ENCODE measurements at places on chromosomes 6 and 20. TPM values are rescaled to one million over a fixed set of nuclear protein-coding genes. Genes with fewer than 3 reads are reported as not detected.

TXLNB gene
- 3.3 TPM for total RNA-seq

BPIFB1 gene
- not detected for total RNA-seq

ENPP5 gene
- total RNA-seq: 0.68 TPM

TRMT11 gene
- 29.3 TPM for total RNA-seq

ZNF343 gene
- 19.8 TPM for total RNA-seq

GRCh38 chr20:45890077-45890984, 677 bp downstream of the NEURL2 start:
- H3K4me1 ChIP-seq: peaks cover 29% of the 10 kb centered on the region
- H3K36me3 ChIP-seq: peaks cover 24% of the 10 kb centered on the region
- H3K4me3 ChIP-seq: peak overlapping the region; percentile 22
- H3K27me3 ChIP-seq: no peaks in the 10 kb centered on the region
- peak overlapping the region; percentile 80 for H3K27ac ChIP-seq

DNA sequence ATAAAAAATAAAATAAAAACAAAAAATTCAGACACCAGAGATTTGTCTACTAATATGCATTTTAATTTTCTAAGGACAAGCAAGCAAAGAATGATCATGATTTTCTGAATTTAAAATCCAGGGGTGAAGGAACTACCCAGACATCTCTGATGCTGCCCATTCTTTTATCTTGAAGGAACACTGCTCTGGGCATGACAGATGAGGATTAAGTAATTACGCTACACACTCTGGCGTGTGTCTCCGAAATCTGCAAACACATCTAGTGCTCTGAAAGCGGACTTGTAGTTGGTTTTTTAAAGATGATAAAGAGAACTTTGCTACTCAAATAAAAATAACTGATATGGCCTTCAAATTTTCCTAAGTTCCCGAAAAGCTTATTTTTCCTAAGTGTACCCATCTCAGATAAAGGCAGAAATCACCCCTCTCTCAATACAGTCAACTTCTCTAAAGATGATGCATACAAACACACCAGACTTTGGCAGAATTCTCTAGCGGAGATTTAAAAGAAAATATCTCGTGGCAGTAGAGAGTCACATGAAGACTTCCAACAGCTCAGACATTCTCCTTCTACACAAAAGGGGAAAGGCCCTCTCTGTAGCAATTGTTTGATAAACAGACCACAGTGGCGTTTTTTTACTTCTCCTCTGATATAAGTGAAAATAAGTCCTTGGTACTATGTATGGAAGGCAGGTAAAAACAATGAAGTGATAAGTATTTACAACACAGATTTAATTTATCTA, 133.8 kb downstream of the BACH2 start:
- no peak for DNase-seq
- H3K27me3 ChIP-seq: no peaks in the 10 kb centered on the region
- no peak overlapping the region for H3K4me3 ChIP-seq
- H3K36me3 ChIP-seq: peaks cover 10% of the 10 kb centered on the region

- H3K4me3 ChIP-seq: no peak overlapping the region
- H3K36me3 ChIP-seq: no peaks in the 10 kb centered on the region
- no peaks in the 10 kb centered on the region for H3K4me1 ChIP-seq
Measured at GRCh38 chr6:137717074-137718073, 149.7 kb upstream of the TNFAIP3 start.

DNA sequence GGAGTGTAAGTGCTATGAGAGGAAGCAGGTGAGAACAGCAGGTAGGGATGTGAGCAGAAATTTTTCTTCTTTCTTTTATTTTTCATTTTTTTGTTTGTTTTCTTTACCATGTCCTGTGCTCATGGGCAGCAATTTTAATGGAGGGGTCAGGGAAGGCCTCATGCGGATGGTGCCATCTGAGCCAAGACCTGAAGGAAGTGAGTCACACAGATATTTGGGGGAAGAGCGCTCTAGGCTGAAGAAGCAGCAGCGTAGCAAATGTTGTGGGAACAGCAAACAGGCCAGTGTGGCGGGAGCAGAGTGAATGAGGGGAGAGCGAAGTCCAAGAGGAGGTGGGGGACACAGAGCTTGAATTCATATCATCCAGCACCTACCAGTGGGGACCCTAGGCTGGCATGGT, 12.7 kb downstream of the SPDEF start:
- no peak for DNase-seq
- no peaks in the 10 kb centered on the region for H3K4me1 ChIP-seq
- H3K27ac ChIP-seq: no peak overlapping the region
- H3K27me3 ChIP-seq: no peaks in the 10 kb centered on the region

DNA sequence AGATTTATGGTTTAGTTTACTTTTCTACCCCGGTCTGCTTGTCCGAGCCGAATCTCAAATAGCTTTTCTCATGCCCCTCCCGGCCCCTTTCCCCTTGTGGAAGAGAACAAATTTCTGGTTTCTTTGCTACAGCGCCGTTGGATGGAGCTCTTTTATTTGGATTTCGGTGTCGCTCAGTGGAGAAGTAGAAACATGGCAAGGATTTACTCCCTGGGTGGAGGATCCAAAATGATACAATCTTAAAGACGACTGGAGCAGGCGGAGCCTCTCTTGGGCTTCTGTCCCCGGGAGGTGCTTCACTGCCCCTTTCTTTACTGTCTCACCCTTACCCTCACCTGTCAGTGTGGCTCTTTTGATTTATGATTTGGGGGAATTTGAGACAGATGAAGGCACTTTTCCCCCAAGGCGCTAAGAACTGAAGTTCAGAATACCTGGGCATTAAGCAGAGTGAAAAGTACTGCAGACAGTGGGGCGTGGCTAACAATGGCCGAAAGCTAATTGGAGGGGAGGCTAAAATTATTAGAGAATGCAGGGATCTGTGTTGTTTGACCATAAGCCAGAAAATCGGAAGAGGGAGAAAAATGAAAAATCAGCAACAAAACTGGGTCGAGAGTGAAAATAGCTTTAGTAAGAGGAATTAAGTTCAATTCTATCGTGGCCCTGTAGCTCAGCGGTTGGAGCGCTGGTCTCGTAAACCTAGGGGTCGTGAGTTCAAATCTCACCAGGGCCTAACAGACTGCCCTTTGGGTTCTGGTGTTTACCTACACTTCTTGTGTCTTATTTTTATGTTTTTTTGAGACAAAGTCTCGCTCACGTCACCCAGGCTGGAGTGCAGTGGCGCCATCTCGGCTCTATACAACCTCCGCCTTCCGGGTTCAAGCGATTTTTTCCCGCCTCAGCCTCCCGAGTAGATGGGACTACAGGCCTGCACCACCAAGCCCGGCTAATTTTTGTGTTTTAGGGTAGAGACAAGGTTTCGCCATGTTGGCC, 145.1 kb upstream of the ZNF184 start:
- no peak overlapping the region for H3K27ac ChIP-seq
- H3K36me3 ChIP-seq: no peaks in the 10 kb centered on the region
- H3K27me3 ChIP-seq: no peaks in the 10 kb centered on the region
- H3K4me3 ChIP-seq: no peak overlapping the region

DNA sequence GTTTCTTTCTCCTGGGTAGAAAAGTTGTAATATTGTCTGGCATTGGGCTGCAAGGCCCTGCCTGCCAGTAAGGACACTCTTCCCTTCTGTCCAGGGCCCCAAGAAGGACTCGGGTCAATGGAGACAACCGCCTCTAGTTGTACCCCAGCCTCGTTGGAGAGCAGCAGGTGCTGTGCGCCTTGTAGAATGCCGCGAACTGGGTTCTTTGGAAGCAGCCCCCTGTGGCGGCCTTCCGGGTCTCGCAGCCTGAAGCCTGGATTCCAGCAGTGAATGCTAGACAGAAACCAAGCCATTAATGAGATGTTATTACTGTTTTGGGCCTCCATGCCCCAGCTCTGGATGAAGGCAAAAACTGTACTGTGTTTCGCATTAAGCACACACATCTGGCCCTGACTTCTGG, 37.0 kb downstream of the PLCG1 start:
- H3K4me1 ChIP-seq: no peaks in the 10 kb centered on the region
- no peaks in the 10 kb centered on the region for H3K27me3 ChIP-seq
- no peak for DNase-seq

GRCh38 chr6:150142670-150143515, at the start of gene PPP1R14C:
TSS of gene PPP1R14C (plus strand) at chr6:150143044. CDS start at chr6:150143193, 149 bp downstream.
- no peaks in the 10 kb centered on the region for H3K36me3 ChIP-seq
- peak; percentile 39 for DNase-seq
- peak within 1 kb of the TSS; percentile 38 for H3K4me3 ChIP-seq

DNA sequence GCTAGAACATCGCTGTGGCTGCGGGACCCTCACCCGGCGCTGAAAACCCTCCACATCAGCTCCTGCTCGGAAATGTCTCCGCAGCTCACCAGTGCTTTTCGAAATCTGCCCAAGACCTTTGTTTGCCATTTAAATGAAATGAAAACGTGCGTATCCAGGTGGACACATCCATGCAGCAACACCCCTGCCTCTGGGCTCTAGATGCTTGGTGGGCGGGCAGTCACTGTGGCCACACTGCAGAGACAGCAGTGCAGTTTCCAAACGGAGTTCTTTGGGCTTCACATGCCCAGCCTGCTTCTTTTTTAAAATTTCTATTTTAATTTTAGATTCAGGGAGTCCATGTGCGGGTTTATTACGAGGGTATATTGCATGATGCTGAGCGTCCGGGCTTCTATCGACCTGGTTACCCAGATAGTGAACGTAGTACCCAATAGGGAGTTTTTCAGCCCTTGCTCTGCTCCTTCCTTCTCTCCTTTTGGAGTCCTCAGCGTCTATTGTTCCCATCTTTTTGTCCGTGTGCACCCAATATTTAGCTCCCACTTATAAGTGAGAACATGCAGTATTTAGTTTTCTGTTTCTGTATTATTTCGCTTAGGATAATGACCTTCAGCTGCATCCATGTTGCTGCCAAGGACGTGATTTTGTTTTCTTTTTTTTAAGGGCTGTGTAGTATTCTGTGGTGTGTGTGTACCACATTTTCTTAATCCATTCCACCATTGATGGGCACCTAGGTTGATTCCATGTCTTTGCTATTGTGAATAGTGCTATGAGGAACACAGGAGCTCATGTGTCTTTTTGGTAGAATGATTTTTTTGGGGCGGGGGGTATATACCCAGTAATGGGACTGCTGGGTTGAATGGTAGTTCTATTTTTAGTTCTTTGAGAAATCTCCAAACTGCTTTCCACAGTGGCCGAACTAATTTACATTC, 4.8 kb upstream of the TUBB2B start:
- H3K36me3 ChIP-seq: no peaks in the 10 kb centered on the region
- H3K27me3 ChIP-seq: peaks cover 48% of the 10 kb centered on the region
- H3K4me1 ChIP-seq: peaks cover 46% of the 10 kb centered on the region
- no peak overlapping the region for H3K4me3 ChIP-seq

DNA sequence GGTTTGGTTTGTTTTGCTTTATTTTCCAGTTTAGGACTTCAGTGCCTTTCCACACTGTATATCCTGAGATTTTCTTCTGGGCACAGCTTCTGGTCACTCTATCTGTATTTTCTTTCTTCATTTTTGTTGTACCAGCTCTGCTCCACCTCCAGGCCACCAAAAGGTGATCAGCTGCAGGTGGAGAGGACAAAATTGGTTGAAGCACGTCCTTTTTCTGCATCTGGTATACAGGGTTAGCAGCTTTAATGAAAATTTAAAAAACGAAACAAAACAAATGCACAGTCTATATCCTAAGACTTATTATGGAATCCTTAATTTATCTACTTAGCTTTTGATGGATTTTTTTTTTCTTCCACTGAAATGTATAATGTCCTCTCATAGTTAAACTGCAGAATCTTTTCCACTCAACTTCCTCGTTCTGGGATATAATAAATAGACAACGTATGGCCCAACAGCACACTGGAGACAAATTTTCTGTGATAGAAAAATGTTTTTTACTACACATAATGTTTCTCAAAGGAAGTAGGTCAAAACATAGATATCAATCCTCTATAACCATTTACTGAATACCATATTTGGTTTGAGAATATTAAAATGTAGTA, 10.7 kb upstream of the SOBP start:
- no peak overlapping the region for H3K27ac ChIP-seq
- no peak overlapping the region for H3K4me3 ChIP-seq
- no peaks in the 10 kb centered on the region for H3K27me3 ChIP-seq
- no peaks in the 10 kb centered on the region for H3K36me3 ChIP-seq
- H3K4me1 ChIP-seq: no peaks in the 10 kb centered on the region
- no peak for DNase-seq

DNA sequence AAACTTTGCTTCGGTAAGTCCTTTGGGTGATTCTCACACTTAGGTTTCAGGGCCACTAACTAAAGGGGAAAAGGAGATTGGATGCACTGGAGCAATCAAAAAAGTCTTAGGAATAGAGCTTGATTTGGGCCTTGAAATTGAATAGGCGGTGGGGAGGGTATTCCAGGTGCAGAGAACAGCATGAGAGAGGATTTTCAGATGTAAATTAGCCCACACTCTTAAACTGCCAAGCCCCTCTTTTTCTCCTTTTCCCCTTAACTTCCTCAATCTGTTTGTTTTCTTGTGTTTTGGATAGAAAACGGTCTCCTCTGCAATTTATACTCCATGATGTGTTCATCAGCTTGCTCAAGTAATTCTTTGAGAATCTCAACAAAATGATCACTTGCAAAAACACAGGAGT, 62.1 kb upstream of the RIPOR2 start:
- H3K27me3 ChIP-seq: no peaks in the 10 kb centered on the region
- no peak overlapping the region for H3K4me3 ChIP-seq
- H3K4me1 ChIP-seq: peaks cover 43% of the 10 kb centered on the region
- no peaks in the 10 kb centered on the region for H3K36me3 ChIP-seq

- no peaks in the 10 kb centered on the region for H3K27me3 ChIP-seq
- H3K27ac ChIP-seq: no peak overlapping the region
- no peak overlapping the region for H3K4me3 ChIP-seq
- H3K4me1 ChIP-seq: no peaks in the 10 kb centered on the region
Measured at GRCh38 chr6:9420316-9421015, 985.1 kb upstream of the SLC35B3 start.

GRCh38 chr6:18362058-18362561, 25.0 kb upstream of the RNF144B start:
- H3K27ac ChIP-seq: no peak overlapping the region
- H3K36me3 ChIP-seq: no peaks in the 10 kb centered on the region
- DNase-seq: no peak

DNA sequence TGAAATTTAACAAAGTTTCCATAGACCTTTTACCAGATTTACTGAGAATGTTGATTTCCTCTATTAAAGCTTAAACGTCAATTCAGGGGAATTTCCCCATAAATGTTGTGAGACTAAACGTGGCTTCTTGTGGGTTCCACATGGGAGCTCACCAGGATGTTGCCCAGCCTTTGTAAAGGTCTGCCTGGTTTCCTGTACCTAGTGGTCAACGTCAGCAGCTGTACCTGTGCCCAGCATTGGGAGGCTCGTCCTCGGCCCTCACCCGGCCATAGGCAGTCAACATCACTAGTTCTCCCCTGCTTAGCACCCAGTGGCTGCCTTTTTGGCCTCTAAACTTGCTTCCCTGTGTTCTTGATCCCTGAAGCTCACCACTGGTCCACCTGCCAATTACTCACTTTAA, 22.1 kb upstream of the CD83 start:
- H3K4me3 ChIP-seq: no peak overlapping the region
- peak; percentile 95 for DNase-seq

DNA sequence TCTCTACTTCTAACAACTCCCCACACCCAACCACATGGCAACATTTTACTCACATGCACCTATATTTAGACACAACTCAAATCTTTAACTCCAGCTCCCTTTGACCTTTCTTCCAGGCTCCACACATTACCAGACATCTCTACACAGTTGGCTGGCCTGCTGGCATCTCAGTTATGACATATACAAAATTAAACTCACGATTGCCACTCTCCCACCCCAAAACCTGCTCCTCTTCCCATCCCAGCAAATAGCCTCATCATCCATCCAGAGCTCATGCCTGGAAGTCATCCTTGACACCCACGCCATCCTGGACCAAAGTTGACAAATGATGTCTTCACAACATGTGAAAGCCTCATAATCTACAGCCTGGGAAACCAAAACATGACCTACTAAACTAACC, 176.6 kb downstream of the PKHD1 start:
- H3K27me3 ChIP-seq: no peaks in the 10 kb centered on the region
- H3K27ac ChIP-seq: no peak overlapping the region
- H3K4me3 ChIP-seq: no peak overlapping the region
- no peaks in the 10 kb centered on the region for H3K4me1 ChIP-seq

GRCh38 chr6:138206862-138207261, 11.4 kb downstream of the PBOV1 start:
- H3K4me3 ChIP-seq: no peak overlapping the region
- no peak for DNase-seq
- H3K36me3 ChIP-seq: no peaks in the 10 kb centered on the region
- H3K27ac ChIP-seq: no peak overlapping the region
- no peaks in the 10 kb centered on the region for H3K4me1 ChIP-seq

Data from B cell (primary cell).